Fibroblast of upper back skin (primary cell): ENCODE measurements at places on chromosomes 5 and 9.

DNA sequence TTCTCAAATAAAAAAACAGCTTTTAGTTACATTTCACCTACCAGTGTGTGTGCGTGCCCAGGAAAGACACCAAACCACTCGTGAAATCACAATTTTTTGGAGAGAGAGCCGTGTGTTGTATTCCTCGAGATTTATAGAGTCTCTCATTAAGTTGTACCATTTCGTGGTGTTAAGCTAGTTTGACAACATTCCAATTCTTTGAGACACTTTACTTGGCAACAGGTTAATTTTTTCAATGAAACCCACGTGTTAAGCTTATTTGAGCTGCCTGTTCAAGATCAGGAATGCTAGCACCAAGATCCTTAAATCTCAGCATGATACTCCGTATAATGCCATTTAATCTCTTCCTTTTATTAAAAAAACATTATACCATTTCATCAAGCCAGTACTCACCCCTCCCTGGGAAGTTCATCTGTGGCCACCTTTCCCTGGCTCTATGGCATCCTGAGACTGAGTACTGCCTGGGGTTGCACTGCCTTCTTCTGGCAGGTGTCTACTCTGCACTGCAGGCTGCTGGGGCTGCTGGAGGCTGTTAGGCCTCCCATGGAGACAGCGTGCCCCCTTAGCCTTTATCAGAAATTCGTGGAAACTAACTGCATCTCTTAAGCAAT lies 143.7 kb downstream of the ARHGAP26 start:
- DNase-seq = no peak

GRCh38 chr9:134661299-134661698 lies 19.7 kb downstream of the COL5A1 start:
- DNase-seq = no peak

- no peak for DNase-seq
Observed at GRCh38 chr9:114021578-114021977, 56.5 kb downstream of the AMBP start.

- DNase-seq = no peak
Observed at GRCh38 chr9:133360400-133361393, 4.3 kb downstream of the SURF2 start.

DNA sequence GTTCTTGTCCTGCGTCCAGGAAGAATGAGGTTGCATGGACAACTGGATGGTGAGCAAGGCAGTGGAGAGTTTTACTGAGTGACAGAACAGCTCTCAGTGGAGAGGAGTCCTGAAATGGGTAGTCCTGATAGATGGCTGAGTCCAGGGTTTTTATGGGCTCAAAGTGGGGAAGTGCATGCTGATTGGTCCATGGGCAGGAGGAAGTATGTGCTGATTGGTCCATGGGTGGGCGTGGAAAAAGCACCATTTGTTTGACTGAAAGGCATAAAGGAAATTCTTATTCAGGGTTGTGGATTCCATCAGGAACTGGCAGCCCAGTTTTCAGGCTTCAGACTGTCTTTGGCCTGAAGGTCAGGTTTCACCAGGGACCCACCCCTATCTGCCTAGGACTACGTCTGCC lies 10.6 kb downstream of the FSD1L start:
- no peak for DNase-seq

- DNase-seq = peak; percentile 60
Observed at GRCh38 chr5:16160706-16161105, 18.9 kb downstream of the MARCHF11 start.

GRCh38 chr5:16538006-16538405 lies 72.4 kb upstream of the ZNF622 start:
- no peak for DNase-seq
